ENCODE measurements at places on chromosomes 6 and 20.

DNA sequence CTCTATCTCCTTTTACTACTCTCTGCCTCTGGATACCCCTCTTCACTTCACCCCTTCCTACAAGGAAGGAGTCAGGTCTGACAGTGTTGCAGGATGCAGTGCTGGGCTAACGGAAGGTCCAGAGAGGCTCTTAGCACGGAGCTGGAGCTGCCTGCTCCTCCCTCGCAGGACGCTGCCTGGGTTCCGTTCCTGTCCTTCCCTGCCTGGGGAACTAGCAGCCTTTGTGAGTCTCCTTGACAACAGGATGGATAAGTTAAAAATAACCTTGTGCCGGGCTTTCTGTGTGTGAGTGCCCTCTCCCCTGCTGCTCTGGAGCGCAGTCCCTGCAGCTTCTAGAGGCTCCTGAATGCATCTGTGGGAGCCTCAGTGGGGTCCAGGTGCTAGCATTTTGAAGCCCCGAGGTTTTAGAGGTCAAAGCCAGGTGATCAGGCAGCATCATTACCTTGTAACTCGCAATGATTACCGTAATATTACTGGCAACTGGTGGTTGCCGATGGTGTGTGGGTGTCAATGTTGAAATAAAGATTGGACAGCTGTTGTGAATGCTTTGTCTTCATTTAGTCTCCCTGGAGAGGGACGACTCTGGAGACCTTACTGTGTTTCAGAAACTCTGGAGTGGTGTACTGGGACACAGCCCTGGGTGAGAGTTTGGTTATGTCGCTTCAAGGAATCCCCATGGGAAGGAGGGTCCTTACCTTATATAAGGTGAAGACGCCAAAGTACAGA, 44.4 kb downstream of the CDS2 start:
- peak; percentile 62 for DNase-seq

DNA sequence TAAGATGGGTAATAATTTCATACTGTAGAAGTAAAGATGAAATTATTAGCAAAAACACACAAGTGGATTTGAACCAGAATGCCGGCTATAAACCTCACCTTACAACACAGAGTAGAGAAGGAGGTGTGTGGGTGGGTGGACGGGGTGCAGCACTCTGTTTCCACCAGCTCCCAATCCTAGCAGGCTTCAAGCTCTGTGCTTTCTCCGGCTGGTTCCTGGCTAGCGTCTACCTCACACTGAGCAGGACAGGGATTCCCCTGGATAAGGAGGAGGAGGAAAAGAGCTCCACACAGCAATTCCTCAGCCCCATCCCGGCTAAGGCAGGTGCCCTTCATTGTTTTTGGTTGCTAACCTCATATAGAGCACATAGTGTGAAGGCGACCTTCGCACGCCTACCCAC, 453.3 kb downstream of the C6orf118 start:
- no peak for DNase-seq

DNA sequence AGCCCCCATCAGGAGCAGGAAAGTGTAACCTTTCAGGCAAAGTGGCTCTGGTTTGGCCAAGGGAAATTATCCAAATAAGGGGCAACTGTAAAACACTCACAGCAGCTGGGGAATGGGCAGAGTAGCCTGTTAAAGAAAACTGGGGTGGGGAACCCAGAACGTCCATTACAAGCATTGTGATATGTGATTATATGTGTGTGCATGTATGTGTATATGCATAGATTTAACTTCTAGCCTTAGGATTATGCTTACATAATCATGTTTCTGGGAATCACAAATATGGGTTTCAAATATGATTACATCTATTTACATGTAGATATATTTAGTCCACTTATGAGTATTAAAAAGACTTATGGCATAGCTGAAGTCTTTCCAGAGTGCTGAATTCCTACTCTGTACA, 278.1 kb upstream of the JAG1 start:
- no peak for DNase-seq

DNA sequence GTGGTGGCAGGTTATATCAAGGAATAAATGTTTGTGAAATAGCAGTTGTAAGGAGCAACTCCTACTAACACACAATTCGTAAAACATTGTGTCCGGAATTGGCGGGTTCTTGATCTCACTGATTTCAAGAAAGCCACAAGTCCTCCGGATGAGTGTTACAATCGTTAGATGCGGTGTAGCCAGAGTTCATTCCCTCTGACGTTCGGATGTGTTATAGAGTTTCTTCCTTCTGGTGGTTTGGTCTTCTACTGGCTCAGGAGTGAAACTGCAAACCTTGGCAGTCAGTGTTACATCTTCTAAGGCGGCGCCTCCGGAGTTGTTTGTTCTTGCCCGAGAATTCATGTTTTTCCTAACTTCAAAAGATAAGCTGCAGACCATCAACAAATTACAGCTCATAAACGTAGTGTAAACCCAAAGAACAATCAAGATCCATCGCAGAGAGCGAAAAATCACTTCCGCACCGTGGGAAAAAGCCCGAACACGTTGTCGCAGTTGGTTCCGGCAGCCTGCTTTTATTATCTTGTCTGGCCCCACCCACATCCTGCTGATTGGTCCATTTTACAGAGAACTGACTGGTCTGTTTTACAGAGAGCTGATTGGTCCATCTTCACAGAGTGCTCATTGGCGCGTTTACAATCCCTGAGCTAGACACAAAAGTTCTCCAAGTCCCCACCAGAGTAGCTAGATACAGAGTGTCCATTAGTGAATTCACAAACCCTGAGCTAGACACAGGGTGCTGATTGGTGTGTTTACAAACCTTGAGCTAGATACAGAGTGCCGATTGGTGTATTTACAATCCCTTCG, 58.2 kb downstream of the TRIM27 start:
- peak; percentile 56 for DNase-seq

DNA sequence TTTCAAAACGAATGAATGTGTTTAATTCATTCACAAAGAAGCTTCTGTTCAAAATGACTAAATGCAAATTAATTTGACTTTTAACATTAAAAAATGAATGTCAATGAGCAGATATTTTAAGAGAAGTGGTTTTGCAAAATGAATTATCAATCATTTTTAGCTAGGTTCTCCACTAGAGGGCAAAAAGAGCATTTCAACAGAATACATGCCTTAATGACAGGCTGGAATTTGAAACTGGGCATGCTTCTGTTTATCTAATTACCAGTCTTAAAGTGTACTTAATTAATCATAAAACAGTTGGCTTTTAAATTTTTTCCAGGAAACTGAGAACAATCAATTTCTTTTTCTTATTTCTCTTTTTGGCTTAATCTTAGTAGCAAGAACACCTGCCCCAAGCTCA, 63.8 kb upstream of the TINAG start:
- DNase-seq, result peak; percentile 21

DNA sequence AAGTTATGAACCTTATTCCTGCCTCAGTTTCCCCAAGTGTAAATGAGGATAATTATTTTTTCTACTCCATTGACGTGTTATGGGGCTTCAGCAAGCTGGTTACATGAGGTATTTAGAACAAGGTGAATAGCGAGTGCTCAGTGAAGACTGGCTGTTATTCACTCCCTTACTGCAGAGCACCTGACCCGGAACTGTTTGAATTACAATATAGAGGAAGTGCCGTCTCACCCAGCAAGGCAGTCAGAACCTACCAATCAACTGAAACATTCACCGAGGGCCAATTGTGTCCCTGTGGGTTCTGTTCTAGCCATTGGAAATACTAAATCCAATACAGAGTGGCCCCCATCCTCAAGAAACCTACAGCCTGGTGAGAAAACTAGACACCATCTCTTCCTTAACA, 216.9 kb downstream of the UST start:
- no peak for DNase-seq

GRCh38 chr6:107319906-107320530, 139.3 kb downstream of the PDSS2 start:
- peak; percentile 5 for DNase-seq

GRCh38 chr6:125149256-125150144, 4.1 kb upstream of the TPD52L1 start:
- no peak for DNase-seq

- peak; percentile 60 for DNase-seq
Measured at GRCh38 chr20:51700809-51701285, 67.3 kb downstream of the ATP9A start.

GRCh38 chr6:143098054-143098671, 37.5 kb downstream of the AIG1 start:
- DNase-seq, result no peak

- DNase-seq, result no peak
Measured at GRCh38 chr6:83928286-83928685, 68.8 kb downstream of the CYB5R4 start.

DNA sequence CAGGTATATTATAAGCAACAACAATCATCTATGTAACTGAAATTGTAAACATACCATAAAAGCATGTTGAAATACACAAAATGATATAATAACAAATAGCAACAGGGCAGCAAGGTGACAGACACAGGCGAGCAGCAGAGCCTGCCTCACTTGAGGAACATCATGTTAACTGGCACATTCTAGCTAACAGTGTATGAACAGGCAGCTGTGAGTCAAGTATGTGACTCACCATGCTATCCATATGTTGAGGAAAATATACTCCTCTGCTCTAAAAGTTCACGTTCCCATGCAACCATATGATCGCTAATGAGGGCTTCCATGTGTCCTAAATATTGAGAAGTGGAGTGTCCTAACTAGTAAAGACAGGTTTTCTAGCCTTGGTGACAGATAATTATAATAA, 18.4 kb downstream of the SERAC1 start:
- DNase-seq, result no peak

- DNase-seq, result no peak
Measured at GRCh38 chr6:135860361-135860760, 8.9 kb downstream of the PDE7B start.

DNA sequence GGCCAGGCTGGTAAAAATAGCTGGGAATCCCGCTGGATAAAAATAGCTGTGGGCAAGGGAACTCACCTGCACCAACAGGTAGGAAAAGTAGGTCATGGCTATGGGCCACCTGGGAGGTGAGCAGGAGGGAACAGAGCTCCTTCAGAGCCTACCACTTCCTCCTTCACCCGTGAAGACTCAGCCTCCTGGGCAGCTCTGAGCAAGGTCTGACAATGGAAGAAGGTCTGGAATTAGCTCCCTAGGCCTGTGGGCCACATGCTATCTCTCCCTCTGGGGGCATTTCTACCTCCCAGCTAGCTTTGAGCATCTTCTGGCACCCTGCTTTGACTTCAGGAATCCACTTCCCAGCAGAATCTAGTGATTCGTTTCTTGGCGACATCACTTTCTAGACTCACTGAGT, 153.9 kb downstream of the MRPL14 start:
- DNase-seq, result no peak

DNA sequence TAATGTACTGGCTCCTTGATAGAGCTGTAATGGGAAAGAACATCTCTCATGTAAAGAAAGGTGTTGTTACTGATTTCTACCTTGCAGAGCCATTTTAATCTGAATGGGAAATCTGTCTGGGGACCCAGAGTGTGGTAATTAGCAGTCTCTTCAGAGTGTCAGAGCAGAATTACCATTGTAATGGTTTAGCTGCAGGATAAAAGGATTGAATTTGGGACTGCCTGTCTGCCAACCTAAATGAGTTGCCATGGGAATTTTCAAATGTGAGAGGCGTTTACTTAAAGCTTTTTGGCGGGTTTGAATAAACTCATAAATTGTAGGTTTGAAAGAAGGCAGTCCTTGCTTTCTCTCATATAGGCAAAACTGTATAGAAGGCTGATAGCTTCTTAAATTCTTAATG, 128.8 kb downstream of the QKI start:
- DNase-seq, result no peak

DNA sequence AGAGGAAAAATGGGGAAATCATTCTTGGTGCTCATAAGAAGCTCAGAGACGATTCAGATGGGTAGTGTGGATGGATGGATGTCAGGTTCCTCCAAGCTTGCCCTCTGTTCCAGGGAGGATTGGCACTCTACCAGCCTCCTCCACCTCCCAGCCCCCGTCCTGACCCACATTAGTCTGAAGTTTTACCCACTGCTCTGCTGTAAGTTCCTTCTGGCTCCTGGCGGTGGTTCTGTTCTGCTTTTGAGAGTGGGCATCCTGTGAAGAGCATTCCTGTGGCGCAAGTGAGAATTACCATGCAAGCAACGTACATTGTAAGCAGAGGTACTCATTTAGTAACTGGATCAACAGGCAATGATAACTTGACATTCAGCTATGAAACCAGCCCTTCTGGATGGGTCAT, 103.4 kb downstream of the SYNDIG1 start:
- no peak for DNase-seq

DNA sequence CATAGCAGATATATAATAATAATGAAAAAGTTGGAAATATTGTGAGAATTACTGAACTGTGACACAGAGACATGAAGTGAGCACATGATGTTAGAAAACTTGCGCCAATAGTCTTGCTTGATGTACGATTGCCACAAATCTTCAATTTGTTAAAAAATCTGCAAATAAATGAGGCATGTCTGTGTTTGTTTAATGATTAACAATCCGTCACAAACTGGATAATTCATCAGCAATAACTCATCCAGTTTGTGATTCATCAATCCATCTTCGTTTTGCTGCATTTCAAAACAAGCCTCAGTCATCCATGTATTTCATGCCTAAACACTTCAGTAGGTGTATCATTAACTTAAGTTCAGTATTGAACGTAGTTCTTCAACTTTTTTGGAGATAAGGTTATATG, 25.5 kb upstream of the SMIM26 start:
- no peak for DNase-seq

- DNase-seq, result no peak
Measured at GRCh38 chr6:20411544-20411943, 9.9 kb downstream of the E2F3 start.

DNA sequence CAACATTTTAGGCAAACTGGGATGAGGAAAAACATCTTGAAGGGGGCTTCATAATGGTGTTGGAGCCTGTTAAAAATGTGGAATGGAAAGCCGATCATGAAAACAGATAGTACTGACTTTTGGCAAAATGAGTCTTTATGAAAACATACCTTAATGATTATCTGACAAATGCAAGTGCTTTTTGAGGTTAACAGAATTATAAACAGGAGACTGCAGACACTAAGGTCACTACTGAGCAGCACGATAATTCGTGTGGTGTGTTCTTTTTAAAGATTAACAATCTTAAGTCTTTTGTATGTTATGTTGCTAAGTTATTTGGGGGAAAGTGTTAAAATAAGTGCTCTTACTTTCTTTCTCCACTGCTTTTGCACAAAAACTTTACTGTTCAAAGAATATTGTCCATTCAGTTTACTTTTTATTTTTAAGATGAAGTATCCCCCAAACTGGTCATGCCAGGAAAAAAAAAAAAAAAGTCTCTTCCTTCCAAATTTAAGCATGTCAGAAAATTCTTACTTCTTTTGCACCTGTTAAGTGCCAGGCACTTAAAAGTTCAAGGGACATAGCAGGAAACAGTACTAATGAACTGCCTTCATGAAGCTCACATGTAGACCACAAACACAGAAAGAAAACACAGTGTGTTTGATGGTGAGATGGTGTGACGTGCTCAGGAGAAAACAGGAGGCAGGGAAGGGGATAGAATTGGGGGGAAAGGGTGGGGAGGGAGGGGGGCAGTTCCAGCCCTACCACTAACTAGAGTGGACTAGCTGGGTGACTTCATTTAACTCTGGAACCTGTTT, 73.2 kb downstream of the CDYL start:
- DNase-seq, result no peak

- DNase-seq, result no peak
Measured at GRCh38 chr20:63137851-63138415, 78.0 kb downstream of the YTHDF1 start.
